Hematopoietic multipotent progenitor cell treated with erythropoietin and hydrocortisone succinate and interleukin-3 and kit ligand, for 15 days (in vitro differentiated cells): ENCODE measurements at places on chromosomes 1 and 21.

DNA sequence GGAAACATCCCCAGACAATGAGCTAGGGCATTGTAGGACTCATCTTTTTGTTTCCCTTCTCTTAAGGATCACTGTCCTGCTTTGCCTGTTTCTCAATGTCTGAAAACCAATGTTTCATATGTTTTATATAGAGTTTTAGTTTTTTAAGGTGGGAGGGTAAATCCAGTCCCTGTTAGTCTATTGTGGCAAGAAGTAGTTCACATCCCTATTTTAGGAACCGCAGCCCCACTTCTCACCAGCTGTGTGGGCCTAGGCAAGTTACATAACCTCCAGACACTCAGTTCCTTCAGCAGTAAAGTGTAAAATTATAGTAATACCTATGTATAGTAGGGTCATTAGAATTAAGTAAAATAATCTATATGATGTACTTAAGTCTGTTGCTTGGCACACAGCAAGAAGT lies 105.8 kb upstream of the WLS start:
- DNase-seq, result no peak

- DNase-seq, result no peak
Observed at GRCh38 chr1:224800486-224801119, 128.9 kb upstream of the DNAH14 start.

GRCh38 chr1:2335721-2336455 lies 55.5 kb downstream of the MORN1 start:
- no peak for DNase-seq

DNA sequence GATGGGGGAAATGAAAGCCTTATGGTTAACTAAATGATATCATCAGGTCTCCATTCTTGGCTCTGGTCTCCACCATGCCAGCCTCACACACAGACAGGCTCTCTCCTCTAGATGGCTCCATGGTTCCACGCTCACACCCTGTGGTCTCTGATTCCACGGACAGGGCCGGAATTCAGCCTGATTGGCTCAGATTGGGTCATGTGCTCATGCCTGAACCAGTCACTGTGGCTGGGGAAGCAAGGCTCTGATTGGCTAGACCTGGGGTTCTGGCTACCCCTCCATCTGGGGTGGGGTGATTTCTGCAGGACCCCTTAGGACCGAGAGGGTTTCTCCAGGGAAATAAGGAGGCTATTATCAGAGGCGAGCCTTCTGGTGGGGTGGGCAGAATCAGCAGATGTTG lies 277.0 kb downstream of the PTPRU start:
- no peak for DNase-seq

DNA sequence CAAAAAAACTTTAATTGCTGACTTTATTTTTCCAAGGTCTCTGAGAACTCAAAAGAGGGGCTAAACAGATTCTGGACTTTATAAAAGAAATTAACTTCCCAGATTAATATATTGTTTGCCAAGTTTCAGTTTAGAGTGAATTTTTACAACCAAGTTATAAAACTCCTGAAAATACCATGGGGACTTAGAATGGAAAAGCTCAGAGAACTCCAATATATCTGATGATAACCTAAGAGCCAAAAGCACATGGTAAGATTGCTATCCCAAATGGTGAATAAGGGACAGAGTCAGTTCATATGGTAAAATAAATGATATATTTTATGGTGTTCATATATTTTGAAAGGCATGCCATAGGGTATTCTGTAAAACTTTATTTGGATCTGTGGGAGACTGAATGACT lies 470.9 kb downstream of the TTLL7 start:
- DNase-seq, result no peak

- DNase-seq, result no peak
Observed at GRCh38 chr1:156493154-156493631, 7.4 kb downstream of the MEF2D start.

GRCh38 chr1:204376465-204376864 lies 16.7 kb upstream of the PLEKHA6 start:
- no peak for DNase-seq

DNA sequence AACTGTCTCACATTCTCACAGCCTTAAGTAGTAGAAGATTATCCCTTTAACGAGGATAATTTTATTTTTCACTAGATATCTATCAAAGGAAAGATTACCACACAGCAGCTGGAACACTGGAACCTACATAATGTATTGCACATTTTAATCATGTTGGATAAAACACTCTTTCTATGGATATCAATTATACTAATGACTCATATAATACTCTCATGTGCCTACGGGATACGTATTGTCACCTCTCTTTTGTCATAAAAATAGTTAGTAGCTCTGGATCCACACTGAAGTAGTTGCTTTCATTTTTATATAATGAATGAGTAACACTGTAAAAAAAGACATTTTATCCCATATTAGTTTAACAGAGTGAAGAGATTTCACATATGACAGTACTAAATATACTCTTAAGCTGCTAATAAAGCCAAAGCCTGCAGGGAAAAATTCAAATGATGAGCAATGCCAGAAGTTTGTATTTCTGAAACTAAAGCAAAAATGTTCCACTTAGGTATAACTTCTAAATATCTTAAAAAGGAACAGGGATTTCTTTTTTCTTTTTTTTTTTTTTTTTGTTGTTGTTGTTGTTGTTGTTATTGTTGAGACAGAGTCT lies 408.7 kb upstream of the PKN2 start:
- DNase-seq, result no peak

GRCh38 chr1:33060579-33061083 lies 20.3 kb upstream of the AZIN2 start:
- DNase-seq, result no peak

DNA sequence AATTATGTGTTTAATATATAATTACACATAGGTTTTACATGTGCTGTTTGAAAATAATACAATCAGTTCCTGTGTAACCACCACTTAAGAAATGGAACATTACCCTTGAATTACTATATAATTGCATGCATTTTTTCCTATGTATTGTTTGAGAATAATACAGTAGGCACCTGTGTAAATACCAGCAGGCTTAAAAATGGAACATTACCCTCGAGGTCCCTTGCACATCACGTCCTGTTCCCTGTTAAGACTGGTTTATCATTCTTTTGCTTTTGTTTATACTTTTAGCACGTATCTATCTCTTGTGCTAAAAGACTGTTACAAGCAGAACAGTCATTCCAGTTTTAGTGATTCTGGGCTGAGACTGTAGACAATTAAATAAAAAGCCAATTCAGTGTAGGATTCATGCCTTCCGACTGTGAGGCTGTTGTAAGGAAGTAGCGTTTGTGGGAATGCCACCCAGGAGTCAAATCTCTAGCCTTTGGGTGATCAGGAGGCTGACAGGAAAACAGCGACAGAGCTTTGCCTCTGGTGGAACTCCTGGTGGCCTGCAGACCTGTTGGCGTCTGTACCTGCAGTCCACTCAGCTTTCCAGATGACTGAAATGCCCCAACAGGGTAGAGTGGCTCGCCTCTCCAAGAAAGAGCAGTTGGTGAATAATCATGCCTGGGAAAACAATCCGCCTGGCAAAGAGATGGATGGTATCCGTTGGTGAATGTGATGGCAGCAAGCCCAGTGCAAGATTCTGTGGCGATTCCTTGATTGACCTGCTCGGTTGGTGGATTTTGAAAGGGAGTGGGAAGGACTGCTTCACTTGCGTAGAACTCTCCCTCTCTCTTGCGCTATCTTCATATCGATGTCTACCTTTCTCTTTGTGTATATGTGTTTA lies 58.0 kb downstream of the DISC1 start:
- DNase-seq, result no peak
